ENCODE measurements at places on chromosomes 16 and 17.

DNA sequence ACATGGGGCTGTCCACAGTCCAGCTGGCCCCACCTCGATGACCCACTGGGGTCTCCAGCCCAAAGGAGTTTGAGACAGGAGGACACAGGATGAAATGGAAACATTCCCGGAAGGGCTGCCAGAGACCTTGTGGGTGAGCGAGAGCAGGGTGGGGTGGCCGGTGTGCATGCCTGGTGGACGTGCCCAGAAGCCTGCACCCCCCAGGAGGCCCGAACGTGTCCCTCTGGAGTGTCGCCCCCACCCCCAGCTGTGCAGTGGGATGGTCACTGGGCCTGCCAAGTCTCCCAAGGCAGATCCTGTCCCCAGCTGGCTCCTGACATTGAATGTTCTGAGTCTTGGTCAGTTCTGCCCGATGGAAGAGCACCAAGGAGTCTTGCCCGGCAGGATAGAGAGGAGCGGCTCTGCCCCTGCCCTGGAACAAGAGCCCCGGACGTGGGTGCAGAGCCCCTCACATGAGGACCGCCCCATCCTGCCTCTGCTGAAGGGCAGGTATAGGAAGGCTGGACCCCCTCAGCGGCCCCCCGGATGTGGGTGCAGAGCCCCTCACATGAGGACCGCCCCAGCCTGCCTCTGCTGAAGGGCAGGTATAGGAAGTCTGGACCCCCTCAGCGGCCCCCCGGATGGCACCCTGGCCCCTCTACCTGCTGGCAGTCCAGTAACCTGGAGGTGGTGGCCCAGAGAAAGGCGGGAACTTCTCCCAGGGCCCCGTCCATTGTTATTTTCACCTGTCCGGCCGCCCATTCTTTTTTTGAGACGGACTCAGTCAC is 3.1 kb upstream of the CAPN15 start:
- DNase-seq, result no peak

- DNase-seq, result no peak
Measured at GRCh38 chr17:61388561-61389356, 10.9 kb upstream of the TBX2 start.

DNA sequence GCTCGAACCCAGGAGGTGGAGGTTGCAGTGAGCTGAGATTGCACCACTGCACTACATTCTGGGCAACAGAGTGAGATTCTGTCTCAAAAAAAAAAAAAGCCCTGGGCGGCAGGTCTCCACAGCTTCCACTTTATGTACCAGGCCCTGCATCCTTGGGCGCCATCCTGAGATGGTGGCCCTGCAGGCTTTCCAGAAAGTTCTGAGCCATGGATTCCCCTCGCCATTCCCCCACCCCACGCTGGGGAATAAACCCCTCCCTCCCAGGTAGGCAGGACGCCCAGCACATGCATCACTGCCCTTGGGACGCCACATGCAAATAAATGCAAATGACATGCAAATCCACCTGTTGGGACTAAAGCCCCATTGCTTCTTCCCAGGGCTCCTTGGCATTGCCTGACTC is 13.8 kb upstream of the ZNF469 start:
- DNase-seq, result peak; percentile 6

DNA sequence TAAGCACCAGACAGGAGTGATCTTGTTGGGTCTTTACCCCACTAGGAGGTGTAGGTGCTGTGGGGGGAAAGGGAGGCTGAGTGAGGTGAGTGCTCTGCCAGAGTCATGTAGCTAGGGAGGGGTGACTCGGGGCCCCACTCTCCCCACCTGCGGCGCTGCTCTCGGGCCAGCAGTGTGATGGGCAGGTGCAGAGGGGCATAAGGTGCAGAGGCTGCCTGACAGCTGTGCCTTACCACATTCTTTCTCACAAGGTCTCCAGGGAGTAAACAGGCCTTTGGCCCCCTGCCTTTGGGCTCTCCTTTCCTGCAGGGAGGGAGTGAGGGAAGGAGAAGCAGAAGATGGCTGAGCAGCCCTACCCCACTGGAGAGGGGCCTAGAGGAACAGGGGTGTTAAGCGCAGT is 4.5 kb upstream of the CNP start:
- DNase-seq, result no peak

DNA sequence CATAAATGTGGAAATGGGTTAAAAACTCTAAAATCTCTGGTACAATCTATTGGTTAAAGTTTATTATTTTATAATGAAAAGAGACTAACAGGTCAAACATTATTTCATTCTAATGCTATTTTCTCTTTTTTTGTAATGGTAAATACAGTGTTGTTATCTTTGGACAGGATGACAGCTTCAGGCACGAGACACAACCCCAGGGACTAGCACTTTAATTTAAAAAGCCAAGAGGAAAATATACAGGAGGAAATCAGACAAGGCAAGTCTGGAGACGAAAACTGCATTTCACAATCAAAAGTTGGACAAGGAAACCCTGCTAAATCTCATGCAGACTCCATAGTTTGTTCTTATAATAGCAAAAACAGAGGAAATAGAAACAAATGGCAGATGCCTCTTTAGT is 589.1 kb upstream of the CDH8 start:
- DNase-seq, result no peak

DNA sequence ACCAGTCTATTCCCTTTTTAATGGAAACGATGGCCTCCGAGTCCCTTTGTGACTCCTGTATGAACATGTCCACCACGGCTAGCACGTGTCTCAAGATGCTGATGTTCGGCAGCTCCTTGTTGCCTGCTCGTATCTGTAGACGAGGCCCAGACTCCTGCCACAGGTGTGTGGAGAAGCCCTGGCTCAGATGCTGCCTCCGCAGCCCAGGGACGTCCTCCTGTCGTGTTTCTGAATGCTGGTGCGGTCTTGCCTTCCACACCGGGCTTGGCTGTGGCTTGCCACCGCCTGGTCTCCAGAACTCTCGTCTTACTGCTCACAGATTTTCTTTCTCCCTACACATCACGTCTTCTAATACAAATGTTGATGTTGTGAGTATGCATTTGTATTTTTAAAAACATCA is 17.0 kb downstream of the FOXF1 start:
- no peak for DNase-seq

DNA sequence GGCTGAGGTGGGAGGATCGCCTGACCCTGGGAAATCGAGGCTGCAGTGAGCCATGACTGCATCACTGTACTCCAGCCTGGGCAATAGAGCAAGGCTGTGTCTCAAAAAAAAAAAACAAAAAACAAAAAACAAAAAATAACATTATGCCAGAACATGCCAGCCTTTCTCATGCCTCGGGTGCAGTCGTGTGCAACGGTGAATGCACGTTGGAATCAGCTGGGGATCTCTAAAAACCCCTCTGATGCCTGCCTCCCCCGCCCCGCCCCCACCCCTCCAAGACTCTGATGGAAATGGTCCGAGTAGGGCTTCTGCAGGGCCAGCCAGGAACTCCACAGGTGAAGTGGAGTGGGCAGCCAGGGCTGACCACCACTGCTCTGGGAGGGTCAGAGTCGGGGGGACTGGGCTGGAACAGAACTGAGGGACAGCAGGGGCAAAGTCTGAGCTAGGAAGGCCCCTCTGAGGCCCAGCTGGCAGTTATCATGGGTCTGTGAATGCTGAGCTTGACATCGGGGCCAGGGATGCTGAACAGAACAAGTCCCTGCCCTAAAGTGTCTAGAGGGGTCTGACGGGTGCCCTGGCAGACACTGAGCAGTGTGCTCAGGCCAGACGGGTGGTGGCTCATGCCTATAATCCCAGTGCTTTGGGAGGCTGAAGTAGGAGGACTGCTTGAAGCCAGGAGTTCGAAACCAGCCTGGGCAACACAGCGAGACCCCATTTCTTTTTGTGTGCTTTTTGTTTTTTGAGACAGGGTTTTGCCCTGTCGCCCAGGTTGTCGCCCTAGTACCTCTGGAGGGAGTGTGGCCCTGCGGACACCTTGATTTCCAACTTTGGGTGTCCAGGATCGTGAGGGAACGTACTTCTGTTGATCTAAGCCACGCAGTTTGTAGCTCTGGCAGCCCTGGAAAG is 193.4 kb upstream of the GSE1 start:
- DNase-seq, result no peak

GRCh38 chr17:30415491-30415890 is 36.8 kb downstream of the CPD start:
- DNase-seq, result no peak

GRCh38 chr17:50524838-50525237 is 7.7 kb upstream of the EPN3 start:
- DNase-seq, result no peak

GRCh38 chr16:35140293-35140986 is 1681.0 kb downstream of the TP53TG3F start:
- DNase-seq, result no peak

GRCh38 chr17:10161386-10161785 is 37.0 kb downstream of the GAS7 start:
- DNase-seq, result no peak

GRCh38 chr17:42744283-42744805 is 496 bp downstream of the EZH1 start:
- DNase-seq, result peak; percentile 82

- peak; percentile 95 for DNase-seq
Measured at GRCh38 chr17:68205251-68205807, 42.5 kb upstream of the AMZ2 start.

DNA sequence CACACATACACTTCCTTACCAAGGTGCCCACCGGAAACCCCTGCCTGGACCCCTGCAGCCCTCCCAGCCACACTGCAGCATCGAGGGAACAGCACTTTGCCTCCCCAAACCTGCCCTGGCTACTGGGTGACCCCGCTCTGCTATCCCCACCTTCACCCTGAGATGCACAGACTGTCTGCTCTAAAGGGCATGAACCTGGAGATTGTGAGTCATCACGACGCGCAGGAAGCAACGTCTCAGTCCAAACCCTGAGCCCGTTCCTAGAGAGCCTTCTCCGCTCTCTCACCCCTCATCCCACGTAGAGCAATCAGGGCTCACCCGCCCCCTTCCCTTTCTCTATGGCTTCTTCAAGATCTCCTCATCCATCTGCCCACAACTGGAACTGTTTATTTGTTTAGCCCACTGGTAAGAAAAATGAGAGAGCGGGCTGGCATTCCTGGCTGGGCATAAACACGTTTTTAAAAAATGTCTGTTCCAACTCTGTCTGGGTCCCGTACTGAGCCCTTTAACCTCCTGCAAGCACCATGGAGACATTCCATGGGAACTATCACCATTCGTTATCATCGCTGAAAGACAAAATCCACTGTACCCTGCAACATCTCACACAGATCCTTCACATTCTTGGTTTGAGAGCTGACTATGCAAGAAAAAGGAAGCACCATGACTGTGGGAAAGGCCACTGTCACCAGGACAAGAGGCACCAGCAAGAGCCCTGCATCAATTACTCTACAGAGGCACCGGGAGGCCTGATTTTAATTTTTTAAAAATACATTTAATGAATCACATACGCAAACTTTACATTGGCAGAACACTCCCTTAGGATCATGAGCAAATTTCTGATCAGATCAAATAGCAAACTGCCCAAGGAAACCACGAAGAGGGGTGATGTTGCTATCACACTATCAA is 28.2 kb downstream of the ZFHX3 start:
- no peak for DNase-seq

- no peak for DNase-seq
Measured at GRCh38 chr16:65679785-65680184, 557.9 kb upstream of the CDH11 start.

DNA sequence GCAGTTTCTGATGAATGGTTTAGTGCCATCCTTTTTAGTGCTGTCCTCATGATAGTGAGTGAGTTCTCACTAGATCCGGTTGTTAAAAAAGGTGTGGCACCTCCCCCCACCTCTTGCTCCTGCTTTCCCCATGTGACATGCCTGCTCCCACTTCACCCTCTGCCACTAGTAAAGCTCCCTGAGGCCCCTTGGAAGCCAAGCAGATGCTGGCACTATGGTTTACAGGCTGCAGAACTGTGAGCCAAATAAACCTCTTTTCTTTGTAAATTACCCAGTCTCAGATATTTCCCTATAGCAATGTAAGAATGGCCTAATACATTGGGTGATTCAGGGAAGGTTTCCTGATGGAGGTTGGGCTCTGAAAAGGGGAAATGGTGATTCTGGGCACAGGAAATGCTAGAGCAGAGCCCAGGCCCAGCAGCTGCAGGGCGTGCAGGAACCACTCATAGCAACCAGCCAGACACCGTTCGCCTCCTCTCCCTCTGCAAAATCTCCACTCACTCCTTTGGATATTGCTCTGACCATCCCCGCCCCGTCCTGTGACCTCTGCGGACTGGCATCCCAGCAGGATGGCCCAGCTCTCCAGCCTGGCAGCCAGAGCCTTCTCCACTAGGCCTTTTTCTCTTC is 2.6 kb upstream of the ADORA2B start:
- no peak for DNase-seq

GRCh38 chr17:51298508-51299371 is 38.4 kb downstream of the UTP18 start:
- no peak for DNase-seq

DNA sequence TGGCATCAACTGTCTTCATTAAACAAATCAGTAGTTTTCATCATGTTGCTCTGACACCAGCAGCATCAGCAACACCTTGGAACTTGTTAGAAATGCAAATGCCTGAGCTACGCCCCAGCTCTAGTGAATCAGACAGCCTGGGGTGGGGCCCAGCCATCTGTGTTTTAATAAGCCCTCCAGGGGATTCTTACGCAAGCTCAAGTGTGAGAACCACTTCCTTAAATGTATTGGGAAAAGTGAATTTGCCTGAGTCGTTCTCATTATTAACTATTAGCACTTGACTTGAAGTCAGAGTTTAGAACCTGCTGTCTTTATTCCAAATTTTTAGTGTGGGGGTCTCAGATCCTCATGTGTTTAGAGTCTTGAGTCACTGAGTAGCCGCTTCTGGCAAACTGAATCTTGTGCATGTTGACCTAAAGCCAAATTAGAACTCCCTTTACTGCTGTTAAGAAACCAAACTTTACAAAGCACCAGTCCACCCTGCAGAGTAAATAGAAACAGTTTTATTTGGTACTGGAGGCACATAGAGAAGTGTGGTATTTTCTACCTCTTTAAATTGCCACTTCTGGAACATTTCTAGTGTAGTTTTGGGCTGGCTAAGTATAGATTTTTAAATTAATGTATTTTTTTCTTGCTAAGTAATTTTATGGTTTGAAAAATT is 137.4 kb upstream of the COX10 start:
- DNase-seq, result peak; percentile 21

GRCh38 chr17:82736511-82737185 is 1.2 kb downstream of the FN3K start:
- DNase-seq, result no peak

DNA sequence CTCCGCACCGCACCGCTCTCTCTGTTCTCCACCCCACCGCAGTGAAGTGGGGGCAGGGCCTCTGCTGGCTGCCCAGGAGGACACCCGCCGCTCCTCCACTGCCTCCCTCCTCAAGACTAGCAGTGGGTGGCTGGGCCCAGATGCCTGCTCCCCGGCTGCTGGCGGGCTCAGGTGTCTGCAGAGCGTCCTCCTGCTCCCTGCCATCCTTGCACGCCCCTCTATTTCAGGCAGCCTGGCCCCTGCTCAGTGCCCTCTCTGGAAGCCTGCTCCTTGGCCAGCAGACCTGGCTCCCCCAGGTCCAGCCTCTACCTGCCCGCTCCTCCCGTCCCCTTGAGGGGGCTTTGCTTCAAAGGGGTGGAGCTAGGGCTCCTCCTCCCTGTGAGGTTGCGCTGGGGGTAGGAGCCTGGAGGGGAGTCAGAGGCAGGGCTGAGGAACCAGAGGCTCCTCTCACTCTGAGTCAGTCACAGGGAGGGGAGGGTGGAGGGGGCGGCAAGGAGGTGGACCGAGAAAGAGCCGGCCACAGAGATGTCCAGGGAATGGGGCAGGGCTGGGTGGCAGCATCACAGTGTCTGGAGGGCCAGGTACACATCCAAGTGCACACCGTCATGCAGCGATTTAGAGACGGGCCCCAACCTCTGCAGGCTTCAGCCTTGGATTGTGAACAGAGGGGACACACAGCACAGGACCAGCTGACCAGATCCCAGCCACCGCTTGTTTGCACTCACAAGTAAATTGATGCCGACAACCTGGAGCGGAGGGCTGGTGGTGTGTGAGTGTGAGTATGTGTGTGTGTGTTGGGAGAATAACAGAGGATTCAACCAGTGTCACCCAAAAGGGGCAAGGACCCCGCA is 9.8 kb upstream of the TMEM92 start:
- DNase-seq, result no peak
